H4 (cell line): ENCODE measurements at places on chromosomes 3 and 15.

DNA sequence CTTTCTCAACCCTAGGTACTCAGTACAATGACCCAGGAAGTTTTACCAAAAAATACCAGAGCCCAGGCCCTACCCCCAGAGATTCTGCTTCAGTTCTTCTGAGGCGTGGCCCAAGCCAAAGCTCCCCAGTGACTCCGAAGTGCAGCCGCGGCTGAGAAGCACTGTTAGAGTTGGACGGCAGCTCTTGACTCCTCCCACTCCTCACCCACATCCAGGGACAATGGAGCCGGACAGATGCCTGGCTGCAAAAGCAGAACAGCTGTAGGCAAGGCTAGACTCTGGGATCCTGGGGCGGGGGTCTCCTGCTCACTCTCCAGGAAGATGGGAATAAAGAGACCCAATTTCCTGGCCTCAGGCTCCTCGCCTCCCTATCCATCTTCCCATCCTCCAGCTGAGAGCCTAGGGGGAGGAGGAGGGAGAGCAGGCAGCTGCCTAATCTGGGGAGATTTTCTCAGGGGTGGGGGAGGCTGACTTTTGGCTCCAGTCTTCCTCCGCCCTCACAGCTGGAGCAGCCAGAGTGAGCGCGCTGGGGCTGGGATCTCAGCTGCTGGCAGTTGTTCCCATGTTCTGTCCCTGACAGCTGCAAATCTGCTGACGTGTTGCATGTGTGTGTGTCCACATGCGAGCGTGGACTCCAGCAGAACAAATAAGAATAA lies 223.8 kb downstream of the OPA1 start:
- DNase-seq, result no peak

DNA sequence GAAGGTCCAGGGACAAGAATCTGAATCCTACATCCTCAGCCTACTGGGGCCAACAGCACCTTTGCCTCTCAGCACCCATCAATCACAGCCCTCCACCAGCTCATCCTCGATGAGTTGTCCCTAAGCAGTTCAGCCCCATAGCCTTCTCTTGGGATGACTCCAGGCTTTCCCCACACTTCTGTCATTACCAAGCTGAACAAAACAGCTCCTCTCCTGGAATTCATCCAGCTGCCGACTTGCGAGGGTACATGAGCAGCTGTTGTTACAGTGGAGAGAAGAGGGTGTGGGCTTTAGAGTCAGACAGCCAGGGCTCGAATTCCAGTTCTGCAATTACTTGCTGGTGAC lies 69.0 kb upstream of the THBS1 start:
- DNase-seq, result peak; percentile 9

- DNase-seq, result peak; percentile 85
Measured at GRCh38 chr3:197306374-197307086, 8.1 kb upstream of the DLG1 start.

- DNase-seq, result no peak
Measured at GRCh38 chr3:72625602-72626337, 222.5 kb downstream of the SHQ1 start.

DNA sequence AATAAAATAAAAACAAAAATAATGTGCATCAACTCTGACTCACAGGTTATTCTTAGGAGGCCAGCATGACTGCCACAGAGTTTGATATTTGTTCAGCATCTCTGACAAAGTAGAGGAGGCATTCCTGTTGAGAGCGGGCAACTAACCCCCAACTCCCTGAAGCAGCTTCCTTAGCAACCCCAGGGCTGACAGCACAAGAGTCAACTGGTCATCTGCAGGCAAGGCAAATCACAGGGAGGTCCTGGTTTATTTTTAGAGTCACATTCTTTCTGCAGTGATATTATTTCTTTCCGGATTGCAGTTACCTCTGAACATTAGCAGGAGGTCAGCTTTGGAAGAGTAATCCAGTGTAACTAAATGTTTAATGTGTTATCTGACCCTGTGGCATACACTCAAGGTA lies 273.0 kb downstream of the PLCL2 start:
- no peak for DNase-seq

GRCh38 chr3:21613372-21614070 lies 137.5 kb downstream of the ZNF385D start:
- no peak for DNase-seq

DNA sequence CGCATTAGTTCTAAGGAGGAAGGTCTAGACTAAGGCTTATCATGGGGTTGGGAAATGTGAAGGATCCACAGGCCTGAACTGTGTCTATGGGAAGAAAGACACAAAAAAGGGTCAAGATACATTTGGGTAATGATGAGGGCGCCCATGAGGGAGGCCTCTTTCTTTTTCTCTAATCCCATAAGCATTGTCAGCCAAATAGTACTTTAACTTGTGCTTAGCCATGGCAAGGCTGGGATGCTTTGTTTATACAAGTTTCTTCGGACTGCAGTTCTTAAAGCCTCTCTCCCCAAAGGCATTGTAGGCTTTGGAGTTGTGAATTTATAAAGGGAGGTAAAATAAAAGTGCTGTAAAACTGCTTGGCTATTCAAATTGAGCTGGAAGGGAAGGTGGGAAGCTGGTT lies 23.4 kb downstream of the ARMC8 start:
- no peak for DNase-seq

- DNase-seq, result no peak
Measured at GRCh38 chr15:48109212-48109611, 11.6 kb upstream of the SLC24A5 start.
